ENCODE measurements at places on chromosomes 1 and 21.

DNA sequence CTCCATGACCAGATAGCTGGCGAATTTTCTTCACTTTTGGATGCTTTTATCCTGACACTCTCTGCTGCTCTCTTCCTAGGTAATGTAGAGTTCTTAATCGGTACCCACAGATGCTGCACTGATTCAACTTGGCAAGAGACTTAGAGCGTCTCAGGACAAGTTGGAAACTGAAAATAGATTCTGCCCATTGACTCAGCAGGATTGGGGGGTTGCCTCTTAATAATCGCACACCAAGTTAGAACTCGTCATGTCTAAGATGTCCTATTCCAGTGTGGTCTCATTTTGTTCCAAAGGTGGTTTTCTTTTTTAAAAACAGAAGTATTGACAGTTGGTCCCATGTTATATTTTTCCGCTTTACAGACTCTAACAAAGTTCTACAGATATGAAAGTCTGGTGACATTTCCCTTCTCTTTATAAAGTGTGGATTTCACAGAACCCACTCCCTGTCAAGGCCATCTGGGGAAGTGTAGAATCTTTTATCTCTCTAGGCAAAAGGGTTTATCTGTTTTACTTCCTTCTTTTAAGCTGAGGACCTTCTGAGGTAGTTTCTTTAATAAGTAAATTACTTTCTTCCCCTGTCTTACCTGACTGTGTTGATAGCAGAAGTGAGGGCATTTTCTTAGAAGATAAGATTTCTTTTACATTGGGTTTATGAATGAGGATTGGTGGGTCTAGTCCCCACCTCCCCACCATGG, 12.1 kb upstream of the DIPK1A start:
- DNase-seq, result no peak

GRCh38 chr1:224903955-224904354, 25.5 kb upstream of the DNAH14 start:
- no peak for DNase-seq

DNA sequence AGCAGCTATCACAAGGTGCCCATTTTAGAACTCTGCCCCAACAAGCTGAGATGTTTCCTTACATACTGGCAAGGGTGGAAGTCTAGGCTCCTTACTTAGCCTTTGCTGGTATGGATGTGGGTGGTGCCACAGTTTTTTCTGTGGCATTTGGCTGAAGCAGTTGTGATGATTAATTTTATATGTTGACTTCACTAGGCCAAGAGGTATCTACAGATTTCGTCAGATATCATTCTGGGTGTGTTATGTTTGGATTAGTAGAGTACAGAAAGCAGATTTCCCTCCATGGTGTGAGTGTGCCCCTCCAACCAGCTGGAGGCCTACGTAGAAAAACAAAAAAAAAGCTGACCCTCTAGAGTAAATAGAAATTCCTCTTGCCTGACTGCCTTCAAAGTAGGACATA, 317.0 kb downstream of the BARHL2 start:
- no peak for DNase-seq

GRCh38 chr1:165827268-165828102, at the start of gene UCK2:
TSS of gene UCK2 (plus strand) at chr1:165827614. CDS start at chr1:165827834, 220 bp downstream.
- peak; percentile 87 for DNase-seq

- no peak for DNase-seq
Observed at GRCh38 chr1:161481624-161482392, 23.4 kb upstream of the FCGR2A start.

DNA sequence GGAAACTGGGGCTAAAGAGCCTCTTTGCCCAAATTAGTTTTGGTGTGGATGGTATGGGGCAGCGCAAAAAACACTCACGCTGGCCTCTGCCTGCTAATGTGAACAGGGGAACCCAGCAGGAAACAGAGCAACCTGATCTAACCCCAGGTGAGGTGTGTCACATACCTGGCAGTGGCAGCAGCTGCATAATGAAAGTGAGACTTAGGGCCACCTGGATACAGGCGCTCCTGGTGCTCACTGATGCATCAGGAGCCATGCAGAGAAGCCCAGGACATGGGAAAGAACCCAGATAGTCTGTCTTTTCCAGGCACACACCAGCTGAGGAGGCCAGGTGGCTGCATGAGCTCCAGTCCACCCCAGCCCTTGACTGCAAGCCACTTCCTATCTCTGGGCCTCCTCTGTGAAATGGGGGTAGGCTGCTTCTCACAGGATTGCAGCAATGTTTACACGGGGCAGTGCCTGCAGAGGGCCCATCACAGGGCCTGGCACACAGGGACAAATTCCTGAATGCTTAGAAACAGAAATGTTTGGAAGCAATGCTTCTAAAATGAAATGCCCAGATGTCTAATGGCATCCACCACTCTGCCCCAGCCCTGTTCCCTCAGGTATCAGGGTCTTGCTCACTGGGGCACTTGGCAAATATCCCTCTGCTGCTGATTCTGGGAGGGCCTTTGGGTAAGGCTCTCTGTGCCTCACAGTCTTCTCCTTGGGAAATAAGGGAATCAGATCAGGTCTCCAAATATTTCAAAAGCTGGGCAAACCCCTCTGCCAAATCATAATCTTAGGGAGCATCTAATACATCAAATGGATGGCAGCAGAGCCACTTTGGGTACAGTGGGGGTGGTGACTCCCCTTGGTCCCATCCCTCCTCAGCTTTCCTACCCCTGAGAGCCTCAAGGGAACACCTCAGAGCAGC, 19.9 kb downstream of the DHCR24 start:
- DNase-seq, result no peak

DNA sequence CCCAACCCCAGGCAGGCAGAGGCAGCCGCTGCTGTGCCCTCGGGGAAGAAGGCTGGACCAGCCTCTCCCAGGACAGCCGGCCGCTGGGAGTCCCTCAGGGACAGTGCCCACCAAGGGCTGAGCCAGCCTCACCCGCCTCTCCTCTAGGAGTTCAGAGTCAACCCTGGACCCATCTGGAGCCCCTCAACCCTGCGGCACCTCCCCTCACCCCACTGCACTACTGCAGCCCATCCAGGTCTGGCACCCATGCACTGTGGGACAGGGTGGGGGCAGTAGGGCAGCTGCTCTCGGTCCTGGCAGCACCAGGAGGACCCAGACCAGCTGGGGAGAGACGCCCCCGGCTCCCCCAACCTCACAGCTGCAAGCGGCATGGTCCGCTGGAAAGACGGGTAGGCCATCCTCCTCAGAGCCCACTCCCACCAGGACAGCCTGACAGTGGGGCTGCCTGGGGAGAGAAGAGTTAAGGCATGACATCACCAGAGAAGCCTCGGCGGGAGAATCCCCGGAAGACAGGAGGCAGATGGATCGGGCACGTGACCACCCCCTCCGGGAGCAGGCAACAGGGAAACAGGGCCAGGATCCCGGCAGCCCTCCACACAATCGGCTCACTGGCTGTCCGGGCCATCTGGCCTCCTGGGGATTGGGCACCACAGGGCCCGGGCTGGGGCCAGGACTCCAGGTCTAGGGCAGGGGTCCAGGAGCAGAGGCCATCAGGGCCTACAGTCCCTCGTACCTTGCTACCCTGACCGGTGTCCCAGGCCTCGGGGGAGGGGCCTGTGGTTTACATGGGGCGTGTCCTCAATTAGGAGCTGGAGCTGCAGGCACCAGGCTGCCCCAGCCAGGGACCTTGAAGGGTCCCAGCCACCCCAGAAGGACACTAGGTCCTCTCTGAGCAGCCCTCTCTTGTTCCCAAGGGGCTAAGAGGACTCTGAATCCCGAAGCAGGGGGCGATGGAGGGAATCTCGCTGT, 3.1 kb downstream of the ACAP3 start:
- no peak for DNase-seq

DNA sequence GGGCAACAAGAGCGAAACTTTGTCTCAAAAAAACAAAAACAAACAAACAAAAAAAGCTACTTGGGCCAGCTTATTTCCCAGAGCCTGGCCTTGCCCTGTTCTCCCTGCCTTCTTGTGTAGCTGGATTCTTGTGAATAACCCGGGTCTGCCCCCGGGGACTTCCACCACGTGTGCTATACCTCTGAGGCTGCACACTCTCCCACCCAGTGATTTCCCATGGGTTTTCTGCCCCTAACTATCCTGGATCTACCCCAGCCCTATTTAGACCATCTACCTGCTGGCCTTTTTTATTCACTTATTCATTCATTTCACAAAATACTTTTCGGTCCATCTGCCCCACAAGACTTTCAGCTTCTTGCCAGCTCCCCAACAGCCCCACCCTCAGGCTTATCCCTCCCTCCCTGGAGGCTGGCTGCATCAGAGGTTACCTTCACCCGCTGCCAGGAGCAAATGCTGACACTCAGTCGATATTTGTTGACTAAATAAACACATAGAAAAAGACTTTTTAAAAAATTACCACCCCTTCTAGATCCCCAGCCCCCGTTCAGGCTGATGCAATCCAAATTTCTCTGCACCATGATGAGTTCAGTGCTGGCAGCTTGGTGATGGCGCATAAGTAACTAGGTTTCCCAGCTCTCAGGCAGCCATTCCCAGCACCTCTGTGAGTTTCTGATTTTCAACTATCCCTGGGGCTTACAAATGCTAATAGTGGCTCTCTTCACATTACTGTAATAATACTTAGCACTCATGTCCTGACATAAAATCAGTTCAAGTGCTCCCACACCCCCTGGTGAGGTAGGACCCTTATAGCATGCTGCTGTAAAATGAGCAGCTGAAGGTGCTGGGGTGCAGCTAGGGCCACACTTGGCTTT, 30.7 kb upstream of the TARBP1 start:
- DNase-seq, result no peak

DNA sequence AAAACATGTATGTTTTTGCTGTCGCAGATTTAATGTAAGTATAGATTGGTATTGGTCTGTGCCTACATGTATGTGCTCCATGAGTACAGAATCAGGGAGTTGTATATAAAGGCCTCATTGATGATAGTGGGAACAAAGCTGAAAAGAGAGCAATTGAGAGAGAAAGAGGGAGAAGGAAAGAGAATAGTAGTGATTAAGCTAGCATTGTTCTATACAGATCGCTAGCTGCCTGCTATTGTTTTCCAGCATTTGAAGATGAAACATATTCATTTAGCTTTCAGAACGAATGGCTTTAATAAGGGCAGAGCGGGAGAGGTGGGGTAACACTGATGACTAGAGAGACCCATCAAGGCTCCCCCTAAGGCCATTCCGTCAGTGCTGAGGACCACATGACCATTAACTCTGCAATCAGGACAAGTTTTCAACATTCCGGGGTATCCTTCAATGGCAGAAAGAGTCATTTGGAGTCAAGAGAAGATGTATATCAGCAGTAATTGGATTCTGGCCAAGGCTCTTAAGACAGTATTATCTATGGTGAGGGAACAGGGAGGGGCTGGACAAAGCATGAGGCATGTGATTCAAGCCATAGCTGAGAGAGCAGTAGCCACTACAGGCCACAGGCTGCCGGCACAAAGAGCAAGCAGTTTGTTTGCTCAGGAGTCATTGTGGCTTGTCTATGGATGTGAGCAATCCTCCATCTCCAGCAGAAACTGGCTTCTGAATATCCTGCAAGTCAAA, 176.5 kb downstream of the PBX1 start:
- no peak for DNase-seq

GRCh38 chr1:203185061-203185461, 1.4 kb downstream of the CHI3L1 start:
- no peak for DNase-seq

DNA sequence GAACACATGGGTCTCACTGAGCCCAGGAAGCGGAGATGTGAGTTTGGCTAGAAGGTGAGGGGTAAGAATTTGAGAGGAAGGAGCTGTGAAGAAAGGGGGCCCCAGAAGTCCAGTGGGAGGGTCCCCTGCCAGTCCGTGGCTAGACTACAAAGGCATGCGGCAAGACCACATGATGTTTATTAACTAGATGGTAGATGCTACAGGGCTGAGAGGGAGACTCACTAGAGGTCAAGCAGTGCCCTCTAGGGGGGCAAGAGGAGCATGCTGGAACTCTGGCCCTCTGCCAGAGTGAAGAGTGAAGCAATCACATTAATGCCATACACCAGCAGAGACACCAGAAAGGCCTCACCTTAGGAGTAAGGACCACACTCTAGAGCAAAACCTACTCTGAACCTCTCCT, 12.2 kb downstream of the KIAA0319L start:
- no peak for DNase-seq

DNA sequence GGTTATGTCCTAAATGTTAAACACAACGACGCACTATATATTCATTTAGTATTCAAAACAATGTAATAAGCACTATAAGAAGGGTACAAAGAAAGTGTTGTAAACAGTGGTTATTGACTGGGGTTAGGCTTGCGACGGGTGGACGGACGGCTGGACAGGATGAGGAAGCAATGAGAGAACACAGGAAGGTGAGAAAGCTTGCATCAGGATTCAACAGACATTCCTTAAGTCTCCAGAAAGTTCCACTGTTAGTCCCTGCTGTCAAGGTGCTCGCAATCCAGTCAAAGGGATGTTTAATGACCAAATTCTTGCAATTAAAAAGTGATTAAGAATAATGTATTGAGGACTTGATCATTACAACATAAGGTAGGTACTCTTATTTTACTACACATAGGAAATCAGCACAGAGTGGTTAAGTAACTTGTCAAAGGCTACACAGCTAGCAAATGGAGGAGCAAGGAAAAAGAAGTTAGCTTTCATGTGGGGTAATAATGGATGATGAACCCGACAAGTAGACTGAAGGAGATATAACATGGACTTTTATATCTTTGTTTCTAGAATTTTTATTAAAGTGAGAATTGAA, 994 bp upstream of the ACBD6 start:
- DNase-seq, result no peak

DNA sequence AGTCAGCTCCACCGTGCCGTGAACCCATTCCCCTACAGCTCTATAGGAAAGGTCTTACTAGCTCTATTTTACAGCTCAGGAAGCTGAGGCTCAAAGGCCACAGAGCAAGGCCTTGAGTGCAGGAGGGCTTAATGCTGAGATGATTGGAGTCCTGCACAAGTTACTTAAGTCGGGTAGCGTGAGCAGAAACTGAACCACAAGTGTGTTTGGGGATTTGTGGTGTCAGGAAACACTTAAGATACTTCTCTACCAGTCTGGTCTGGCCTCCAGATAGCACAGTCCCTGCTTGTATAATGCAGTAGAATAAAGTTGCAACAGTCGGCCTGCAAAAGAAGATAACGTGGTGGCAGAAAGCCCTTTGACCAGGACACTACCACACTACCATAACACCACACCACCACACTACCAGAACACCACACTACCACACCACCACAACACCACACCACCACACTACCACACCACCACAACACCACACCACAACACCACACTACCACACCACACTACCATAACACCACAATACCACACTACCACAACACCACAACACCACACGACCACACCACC, 118.1 kb downstream of the SPSB1 start:
- DNase-seq, result no peak

DNA sequence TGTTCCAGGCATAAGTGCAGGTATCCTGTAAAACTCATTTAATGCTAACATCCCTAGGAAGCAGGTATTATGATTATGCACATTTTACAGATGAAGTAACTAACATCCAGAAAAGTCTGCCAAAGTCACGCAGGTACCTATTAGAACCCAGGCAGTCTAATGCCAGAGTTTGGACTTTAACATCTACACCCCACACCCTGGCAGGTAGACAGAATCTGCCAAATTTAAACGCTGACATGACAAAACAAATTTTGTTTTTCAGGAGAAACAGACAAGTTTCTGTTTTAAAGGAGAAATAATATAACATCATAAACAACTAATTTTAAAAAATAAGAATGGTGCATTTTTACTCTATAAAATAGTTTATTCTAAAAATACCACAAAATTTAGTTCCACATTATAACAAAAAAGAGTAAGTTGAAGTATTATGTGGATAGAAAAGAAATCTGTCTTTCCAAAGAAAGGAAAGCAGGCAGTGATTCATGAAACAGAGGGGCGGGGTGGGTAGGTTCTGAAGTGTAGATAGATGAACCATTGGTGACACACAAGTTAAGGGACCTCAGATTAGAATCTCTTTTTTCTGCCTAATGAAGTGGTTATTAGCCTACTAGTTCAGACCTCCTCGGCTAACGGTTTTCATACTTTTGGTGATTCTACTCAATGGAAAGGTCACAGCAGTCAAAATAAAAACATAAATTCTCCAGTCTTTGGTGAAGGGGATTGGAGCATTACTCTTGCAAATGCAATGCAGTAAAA, 1.7 kb downstream of the ASPM start:
- no peak for DNase-seq
